Smooth muscle cell of the brain vasculature (primary cell): ENCODE measurements at places on chromosomes 6 and 20.

- no peak for DNase-seq
These were observed 55.9 kb downstream of the IL22RA2 start for GRCh38 chr6:137117581-137117980.

GRCh38 chr6:11732036-11732631 lies 46.5 kb downstream of the ADTRP start:
- no peak for DNase-seq

DNA sequence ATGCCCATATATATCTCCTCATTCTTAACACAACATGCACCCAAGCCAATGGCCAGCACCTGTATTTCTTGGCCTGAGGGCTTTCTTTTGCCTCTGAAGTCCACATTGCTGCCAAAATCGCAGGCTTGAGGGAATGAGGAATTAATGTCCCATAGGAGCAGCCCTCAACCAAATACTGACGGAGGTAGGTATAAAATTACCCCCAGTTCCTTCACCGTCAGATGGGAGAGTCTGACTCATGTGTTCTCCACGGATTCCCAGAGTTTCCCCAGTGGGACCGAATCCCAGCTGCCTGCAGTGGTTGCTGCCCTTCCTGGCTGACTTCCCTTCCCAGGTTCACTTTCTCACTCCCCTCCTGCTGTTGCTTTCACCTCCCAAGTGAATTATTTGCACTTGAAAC lies 602.2 kb upstream of the NOX3 start:
- DNase-seq = no peak

GRCh38 chr20:20318365-20319161 lies 49.3 kb upstream of the INSM1 start:
- no peak for DNase-seq
